Vagina (tissue), 2 donors: ENCODE measurements at places on chromosomes 5 and 9.

GRCh38 chr5:132110930-132111329, 37.3 kb downstream of the CSF2 start:
- DNase-seq, result no peak

DNA sequence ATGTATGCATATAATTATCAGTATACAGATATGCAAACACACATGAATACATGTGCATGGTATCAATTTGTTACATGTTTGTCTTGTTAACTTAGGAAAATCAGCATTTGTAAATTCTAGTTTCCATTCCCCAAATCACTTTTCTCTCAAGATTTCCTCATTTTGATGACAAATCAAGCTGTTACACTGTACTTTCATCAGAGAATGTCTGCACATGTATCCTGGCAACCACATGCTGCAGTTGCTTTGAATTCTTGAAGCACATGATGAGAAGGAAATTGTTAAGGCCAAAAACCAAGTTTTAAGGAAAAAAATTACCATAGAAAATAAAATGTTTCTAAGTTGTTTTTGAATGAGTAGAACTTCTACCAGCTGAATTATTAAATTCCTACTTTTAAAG, 1834.5 kb downstream of the EFNA5 start:
- DNase-seq, result no peak

DNA sequence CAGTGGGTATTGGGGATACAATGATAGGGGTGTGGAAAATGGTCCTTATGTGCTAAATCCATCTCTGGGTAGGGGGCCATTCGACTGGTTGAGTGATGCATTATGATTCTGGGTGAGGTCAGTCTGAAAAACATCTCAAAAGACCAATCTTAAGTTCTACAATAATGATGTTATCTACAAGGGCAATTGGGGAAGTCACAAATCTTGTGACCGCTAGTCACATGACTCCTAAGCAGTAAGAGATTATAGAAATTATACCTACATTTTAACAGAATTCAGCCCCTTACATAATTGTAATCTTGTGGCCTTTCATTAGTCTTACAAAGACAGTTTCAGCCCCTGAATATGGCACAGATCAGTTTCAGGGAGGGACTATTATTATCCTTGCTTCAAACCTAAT, 224.7 kb downstream of the PIK3R1 start:
- no peak for DNase-seq

DNA sequence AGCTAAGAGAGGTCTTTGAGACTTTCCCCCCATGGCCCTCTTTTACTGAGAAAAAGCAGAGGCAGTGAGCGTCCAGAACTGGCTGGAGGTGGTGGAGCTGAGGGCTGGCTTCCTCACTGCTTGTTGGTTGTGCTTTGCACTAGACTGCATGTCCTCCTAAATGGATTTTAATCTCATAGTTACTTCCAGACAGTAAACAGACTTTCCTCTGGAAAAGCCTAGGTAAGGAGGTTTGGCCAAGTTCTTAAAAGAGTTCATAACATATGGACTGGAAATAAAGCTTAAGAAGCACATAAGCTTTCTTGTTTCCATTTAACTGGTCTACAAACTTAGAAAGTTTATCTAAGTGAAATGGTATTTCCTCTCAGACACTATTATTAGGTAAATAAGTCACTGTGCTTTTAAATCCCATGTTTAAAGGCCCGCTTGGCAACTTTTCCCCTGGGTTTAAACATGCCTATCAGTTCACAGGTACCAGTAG, 2.0 kb downstream of the ASPN start:
- no peak for DNase-seq

DNA sequence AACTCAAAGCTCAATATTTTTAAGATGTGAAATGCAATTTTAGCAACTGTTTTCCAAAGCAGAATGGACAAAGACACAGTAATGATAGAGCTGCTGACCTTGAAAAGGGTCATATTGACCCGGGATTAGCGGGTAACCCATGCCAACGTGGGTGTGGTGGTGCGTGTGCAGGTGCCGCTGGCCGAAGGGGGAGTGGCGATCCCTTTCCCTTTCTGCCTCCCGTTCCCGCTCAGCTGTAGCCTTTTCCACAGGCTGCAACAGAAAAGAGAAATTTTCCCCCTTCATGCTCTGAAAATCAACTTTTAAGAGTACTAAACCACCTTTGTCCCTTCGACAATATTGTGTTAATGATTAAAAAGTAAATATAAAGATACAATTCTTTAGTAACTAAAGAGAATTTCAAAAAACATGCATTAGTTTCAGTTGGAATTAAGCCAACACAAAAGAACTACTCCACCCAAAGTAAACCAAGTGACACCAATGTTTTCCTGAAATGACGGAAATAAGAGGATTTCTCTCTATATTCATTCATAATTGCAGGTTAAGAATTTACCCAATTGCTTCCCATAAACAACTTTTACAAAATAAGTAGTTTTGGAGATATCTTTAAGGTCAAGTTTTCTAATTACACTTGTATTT, 105.2 kb downstream of the ZNF608 start:
- DNase-seq, result no peak

DNA sequence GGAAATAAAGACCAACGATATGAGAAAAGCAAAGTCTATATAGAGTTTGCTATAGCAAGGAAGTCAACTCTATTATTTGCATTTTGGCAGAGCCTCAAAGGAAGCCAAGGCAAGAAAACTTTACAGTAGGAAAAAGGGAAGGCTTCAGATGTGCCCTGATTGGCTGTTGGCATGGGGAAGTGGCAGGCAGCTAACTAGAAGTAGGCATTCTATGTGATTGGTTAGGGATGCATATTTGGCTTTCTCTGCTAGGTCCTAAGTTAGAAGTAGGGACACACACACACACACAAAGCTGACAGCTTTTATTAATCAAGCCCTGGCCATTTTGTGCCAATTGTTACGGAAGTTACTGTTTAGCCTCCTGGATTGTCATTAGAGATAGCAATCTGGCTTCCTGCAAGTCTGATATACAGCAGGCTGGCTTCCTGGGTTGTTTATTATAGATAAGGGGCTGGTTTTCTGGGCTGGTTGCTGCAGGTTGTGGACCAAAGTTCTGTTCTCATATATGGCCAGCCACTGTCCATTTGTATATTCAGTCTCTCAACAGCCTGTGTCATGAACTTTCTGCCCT, 308.1 kb upstream of the GRAMD2B start:
- no peak for DNase-seq

DNA sequence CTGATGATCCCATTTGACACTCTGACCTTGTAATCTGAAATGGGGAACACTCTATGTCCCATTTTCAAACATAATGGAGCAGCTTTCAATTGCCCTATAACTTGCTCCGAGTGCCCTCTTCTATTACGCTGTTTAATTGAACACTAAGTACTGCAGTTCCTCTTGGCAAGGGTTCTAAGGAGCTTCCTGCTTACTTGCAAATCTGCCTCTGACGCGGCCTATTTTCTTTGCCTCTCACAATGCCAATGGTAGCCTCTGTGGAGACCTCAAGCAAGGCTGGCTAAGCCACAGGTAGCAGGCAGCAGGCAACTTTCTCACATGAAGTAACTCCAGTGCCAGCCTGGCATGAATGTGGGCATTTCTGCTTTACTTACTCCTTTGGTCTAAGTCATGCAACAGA, 443.4 kb upstream of the TRPC7 start:
- DNase-seq, result no peak

- no peak for DNase-seq
Observed at GRCh38 chr9:129888293-129889121, 53.2 kb downstream of the USP20 start.

DNA sequence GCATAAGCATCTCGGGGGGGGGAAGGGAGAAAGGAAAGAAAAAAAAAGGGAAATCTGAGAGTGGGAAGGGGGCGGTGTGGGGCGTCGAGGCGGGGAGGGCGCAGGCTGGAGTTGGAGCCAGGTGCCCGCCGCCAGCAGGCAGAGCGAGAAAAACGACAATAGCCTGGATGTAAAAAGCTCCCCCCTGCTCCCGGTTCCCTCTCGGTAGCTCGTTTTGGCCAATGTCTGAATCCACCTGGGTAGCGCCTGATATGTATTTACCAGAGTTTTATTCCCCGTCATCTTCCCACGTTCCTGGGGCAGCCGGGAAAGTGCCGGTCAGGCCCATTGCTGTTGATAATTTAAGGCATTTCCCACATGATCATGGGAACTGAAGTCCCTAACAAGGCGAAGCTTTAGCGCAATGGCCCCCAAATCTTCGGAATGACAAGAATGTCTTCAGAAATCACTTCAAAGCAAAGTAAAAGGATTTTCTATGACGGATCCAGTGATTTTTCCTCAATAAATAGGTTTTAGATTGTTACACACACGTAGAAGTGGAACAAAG, 3.0 kb upstream of the OTP start:
- DNase-seq, result no peak

DNA sequence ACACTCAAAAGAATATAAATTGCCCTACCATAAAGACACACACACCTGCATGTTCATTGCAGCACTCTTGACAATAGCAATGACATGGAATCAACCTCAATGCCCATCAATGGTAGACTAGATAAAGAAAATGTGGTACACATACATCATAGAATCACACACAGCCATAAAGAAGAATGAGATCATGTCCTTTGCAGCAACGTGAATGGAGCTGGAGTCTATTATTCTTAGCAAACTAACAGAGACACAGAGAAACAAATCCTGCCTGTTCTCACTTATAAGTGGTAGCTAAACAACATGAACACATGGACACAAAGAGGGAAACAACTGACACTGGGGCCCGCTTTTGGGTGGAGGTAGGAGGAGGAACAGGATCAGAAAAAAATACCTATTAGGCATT, 2062.2 kb upstream of the CDH6 start:
- no peak for DNase-seq

DNA sequence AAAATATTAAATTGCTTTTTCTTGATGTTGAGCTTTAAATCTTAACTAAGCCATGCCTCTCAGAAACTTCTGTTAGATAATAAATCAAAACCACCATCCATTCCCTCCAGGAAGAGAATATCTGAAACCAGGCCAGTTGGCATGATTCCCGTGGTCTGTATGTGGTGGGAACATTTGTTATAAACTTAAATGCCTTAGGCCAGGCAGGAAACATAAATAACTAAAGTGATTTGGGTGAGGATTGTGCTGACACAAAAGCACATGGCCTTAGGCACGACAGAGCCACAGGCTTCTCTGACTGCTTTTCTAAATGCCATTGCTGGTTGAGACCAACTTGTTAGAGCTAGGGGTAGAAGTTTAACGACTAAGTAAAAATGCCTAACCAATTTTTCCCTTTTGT, 255.9 kb downstream of the GABRG2 start:
- no peak for DNase-seq

GRCh38 chr5:146395193-146395592, 51.9 kb upstream of the TCERG1 start:
- no peak for DNase-seq
